ENCODE measurements at places on chromosomes 11 and 22.

DNA sequence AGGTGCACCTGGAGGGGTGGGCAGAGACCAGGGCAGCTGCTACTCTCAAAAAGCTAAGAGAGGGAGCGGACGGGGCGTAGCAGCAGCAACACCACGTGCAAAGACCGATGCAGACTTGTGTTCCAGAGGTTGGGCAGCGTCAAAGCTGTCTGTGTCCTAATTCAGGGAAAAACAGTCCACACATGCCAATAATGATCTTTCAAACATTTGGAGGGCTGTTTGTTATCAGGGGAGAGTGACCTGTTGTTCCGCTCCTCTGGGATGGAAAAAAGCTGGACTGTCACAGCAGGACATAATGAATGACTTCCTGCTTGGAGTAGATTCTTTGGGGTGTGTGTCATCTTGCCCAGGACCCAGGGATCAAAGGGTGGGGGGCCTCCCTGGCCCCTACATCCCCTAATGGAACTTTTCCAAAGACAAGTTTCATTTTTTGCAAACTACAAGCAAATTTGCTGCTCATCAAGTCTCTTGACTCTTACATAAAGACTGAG is 6.2 kb upstream of the FBLN1 start:
- DNase-seq: no peak

DNA sequence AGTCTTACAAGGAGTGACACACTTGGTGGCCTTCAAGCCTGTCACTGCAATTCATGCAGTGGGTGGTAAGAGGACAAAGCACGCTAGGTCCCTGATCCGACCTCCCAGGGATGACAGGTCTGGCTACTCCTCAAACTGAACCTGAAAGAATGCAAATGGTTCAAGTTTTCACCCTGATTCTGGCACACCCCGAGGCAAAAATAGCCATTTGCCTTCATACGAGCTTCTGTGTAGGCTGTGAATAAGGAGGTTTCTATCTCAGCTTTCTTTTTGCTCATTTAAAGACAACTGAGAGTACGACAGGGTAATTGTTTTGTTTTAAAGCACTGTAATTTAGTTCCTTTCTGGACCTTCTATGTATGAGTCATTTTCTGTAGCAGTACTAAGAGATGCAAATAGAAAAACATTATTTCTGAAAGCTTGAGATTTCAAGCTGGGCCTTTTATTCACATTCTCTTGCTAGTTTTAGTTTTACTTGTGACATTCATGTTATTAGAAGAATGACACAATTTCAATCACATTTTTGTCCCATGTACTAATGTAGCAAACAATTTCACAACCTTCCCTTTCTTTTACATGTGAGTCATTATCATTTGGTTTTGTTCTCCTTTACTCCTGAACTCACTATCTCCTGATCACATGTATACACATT is 56.6 kb upstream of the FDX1 start:
- peak; percentile 15 for DNase-seq

DNA sequence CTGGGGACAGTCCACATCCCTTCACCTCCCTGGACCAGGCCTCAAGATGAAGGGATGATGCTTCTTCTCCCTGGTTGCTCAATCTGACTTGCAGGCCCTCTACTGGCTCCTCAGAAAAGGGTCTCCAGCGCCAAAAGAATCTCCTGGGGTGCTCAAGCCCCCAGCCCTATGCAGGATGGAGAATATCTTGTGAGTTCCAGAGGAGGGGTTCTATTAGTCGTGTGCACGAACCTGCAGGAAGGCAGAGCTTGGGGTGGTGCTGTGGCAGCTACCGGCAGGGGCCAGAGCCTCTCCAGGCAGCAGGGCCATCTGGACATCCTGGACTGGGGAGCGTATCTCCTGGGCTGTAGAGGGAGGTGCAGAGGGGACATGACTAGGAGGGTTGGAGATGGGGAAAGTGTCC is 1339.5 kb downstream of the BRD1 start:
- no peak for DNase-seq

DNA sequence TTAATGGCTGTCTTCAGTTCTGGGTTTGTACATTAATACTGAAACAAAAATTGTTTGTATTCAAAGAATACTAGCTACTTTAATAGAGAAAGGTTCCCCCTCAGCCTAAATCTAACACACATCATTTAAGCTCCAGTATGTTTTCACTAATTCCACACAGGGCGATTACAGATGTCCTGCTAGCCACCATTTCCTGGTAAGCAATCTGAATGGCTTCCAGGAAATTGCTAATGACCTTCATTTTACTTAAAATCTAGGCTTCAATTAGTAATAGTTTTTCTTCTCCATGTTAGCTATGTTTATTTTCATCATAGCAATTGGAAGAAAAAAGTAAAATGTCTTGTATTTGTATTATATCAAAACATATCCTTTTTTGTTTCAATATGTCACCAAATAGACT is 132.8 kb downstream of the SOX6 start:
- no peak for DNase-seq

- DNase-seq: no peak
Observed at GRCh38 chr11:69468221-69468620, 13.2 kb upstream of the LINC01488 start.

DNA sequence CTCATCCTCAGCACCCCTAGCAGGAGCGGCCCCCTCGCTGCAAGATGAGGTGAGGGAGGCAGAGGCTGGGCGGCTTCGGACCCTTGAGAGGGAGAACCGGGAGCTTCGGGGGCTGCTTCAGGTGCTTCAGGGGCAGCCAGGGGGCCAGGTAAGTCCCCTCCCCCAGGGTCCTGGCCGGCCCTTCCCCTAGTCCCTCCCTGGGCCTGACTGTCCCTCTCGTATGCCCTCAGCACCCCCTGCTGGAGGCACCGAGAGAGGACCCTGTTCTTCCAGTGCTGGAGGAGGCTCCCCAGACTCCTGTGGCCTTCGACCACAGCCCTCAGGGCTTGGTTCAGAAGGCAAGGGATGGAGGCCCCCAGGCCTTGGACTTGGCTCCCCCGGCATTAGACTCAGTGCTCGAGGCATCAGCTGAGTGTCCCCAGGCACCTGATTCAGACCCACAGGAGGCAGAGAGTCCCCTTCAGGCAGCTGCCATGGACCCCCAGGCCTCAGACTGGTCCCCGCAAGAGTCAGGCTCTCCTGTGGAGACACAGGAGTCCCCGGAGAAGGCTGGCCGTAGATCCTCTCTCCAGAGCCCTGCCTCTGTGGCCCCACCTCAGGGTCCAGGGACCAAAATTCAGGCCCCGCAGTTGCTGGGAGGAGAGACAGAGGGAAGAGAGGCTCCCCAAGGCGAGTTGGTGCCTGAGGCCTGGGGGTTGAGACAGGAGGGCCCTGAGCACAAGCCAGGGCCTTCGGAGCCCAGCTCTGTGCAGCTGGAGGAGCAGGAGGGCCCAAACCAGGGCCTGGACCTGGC is 4.0 kb downstream of the CCDC88B start:
- DNase-seq: no peak

DNA sequence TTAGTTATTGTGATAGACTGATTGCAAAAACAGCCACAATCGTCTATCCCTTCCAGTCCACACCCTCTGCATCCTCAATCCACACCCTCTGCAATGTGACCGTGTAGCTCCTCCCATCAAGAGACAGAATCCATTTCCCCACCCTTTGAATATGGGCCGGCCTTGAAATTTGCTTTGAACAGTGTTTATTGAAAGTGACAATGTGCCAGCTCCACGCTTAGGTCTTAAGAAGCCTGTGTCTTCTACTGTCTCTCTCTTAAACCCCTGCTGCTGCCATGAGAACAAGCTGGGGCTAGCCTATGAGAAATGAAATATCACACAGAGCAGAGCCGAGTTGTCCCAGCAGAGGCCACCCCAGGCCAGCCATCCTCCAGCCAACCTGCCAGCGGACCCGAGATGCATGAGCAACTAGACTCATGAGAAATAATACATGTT is 22.3 kb upstream of the MICAL2 start:
- DNase-seq: no peak

DNA sequence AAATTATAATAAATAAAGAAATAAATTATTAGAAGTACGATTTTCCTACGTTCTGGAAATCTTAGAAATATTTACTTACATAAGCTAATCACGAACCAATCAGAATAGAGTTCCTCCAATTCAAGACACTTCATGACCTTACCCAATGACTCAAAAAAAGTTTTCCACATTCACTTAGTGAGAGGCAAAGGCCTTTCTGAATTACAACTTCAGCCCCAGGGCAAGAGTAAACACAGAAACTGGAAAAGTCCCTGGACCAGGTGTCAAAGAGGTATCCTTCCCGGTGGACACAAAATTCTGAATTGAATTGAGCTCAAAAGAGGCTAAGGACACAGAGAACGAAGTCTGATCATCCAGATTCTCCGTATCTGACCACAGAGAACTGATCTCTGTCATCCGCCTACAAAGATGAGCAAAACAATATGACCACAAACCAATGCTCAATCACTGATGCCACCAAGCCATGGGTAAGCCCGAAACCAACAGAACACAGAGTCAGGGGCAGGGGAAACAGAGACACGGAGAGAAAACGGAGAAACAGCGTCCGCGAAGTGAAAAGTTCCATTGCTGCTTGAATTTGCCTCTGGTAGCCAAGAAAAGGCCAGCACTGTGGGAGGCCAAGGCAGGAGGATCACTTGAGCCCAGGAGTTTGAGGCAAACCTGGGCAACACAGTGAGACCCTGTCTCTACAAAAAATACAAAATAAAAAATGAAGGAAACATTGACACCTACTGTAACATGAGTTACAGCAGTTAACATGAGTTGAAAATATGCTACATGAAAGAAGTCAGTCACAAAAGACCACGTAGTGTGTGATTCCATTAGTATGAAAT is 6.8 kb downstream of the BID start:
- DNase-seq: peak; percentile 68

- DNase-seq: no peak
Observed at GRCh38 chr11:12754582-12755234, 80.5 kb downstream of the TEAD1 start.

DNA sequence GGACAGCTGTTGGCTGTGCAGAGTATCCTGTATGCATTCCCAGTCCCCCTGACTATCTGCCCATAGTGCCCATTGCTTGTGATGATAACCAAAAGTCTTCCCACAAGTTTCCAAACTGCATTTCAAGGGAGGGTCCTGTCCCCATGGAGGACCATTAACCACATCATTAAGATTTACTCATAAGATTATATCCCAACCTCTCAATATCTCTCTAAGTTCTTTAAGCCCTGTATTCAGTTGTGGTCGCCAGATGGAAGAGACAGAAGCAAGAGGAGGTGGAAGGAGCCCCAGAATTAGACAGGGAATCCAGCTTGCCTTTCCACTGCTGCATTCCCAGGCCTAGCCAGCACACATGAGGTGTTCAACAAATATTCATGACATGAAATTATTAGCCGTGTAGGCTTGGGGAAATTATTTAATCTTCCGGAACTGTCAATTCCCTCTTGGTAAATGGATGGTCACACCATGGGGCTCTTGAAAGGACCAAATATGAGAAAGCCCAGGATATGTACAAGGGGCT is 42.6 kb upstream of the TIMP3 start:
- DNase-seq: no peak

GRCh38 chr11:97502201-97502600 is 1112.4 kb downstream of the JRKL start:
- no peak for DNase-seq

DNA sequence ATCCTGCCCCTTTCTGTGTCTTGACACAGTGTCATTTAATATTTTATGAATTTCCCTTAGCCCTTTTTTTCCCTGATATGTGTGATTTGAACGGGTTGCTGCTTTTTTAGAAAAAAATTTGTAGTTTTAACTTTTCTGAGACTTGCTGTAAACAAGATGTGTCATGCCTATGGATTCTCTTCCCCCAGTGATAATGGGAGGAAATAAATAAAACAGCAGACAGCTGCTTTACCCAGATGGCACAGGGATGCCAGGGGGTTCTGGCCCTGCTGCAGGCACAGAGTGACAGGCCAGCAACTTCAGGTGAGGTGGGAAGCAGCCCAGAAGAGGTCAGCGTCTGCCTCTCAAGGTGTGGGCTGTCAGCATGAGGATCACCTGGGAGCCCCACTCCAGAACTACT is 266.9 kb downstream of the KIRREL3 start:
- DNase-seq: no peak

DNA sequence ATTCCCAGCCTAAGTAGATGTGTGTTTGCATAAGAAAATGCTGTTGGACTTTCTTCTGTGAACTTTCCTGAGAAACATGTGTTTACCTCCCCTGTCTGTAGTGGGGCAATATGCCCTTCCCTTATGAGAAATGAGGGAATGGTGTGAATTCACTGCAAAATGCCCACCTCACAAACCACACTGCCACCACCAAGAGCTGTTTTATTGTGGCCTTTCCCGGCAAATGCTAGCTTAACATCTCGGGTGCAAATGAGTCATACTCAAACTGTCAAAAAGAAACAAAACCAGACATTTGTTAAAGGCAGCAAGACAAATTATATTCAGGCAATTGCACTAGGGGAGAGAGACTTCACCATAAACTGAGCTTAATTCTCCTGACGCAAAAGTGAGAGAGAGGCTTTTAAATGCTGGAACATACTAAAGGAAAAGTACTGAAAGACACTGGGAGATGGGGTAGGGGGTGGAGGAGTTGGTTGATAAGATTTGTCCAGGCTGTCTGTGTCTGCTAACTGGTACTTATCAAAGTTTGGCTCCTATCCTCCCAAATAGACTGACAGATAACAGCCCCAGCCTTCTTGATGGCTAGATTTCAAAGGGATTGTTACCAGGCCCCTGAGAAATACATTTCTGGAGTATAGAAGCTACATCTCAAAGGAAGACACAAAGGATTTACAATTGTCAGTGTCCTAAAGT is 70.9 kb upstream of the OR5AK2 start:
- DNase-seq: no peak

- DNase-seq: no peak
Observed at GRCh38 chr22:48654492-48654891, 1173.2 kb downstream of the BRD1 start.

GRCh38 chr11:72349053-72349452 is 85.3 kb downstream of the CLPB start:
- DNase-seq: no peak

GRCh38 chr11:128282053-128282452 is 305.3 kb downstream of the ETS1 start:
- DNase-seq: no peak

DNA sequence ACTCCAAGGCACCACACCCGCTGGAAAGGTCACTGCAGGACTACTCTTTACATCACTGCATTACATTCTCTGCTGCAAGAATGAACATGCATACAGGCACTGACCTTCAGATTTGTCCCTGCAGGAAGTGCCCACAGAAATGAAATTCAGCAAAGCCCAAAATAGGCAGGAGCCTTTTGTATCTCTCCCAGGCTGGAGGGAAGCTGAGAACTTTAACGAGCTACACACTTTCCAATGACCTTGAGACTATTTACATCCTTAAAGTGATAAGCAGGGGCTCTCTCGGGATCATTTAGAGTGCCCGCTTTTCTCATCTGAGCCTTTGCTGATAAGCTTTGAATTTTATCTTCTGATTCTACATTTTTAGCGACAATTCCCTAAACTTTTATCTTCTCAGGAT is 12.5 kb downstream of the FEZ1 start:
- DNase-seq: no peak

DNA sequence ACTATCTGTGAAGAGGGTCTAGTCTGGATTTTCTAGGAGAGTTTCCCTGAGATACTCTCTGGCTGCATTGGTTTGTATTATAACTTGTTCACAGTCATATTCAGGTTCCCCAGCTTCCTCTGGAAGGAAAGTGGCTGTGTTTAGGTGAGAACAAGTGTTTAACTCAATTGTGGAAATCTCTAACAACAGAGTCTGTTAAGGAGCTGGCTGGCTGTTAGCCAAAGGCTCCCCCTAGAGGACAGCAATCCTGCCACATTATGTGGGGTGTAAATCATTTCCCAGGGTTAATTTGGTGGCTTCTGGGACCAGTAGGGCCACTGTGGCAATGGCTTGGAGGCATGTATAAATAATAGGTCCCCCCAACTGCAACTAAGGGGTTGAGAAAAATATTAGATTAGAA is 18.4 kb downstream of the MS4A6E start:
- DNase-seq: no peak
